ENCODE measurements at places on chromosomes 16 and 17.
A peak's percentile ranks its signal among the peaks of the same experiment; 100 is the strongest.

- H3K4me1 ChIP-seq: peaks cover 15% of the 10 kb centered on the region
- DNase-seq: no peak
- no peak overlapping the region for H3K4me3 ChIP-seq
- H3K27ac ChIP-seq: no peak overlapping the region
- H3K27me3 ChIP-seq: no peaks in the 10 kb centered on the region
- H3K36me3 ChIP-seq: no peaks in the 10 kb centered on the region
Observed at GRCh38 chr17:15440347-15440746, 27.1 kb downstream of the CDRT4 start.

DNA sequence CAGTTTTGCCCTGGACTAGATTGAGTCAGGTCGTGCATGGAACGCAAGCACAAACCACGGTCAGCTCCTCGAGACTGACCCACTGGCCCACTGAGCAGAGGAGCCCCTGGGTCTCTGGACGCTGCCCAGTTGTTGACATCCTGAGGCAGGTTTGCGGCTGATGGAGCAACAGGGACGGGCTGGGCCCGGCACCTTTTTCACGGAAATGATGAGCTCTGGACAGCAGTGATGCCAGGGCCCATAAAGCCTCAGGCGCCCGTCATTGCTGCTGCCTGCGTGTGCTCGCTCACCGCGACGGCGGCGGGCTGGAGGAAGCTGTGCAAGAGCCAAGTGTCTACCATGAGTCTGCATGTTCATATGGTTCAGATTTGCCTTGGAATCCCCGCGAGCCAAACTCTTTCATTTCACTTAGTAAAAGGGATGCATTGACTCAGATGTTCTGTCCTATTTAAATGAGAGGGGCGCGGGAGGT lies 30.8 kb upstream of the CRISPLD2 start:
- no peaks in the 10 kb centered on the region for H3K4me1 ChIP-seq
- no peak overlapping the region for H3K27ac ChIP-seq
- DNase-seq: no peak
- H3K4me3 ChIP-seq: no peak overlapping the region

GRCh38 chr16:85438981-85439685 lies 174.0 kb upstream of the GSE1 start:
- no peak for DNase-seq
- H3K36me3 ChIP-seq: no peaks in the 10 kb centered on the region
- H3K27ac ChIP-seq: no peak overlapping the region
- H3K27me3 ChIP-seq: no peaks in the 10 kb centered on the region
- H3K4me3 ChIP-seq: no peak overlapping the region
- no peaks in the 10 kb centered on the region for H3K4me1 ChIP-seq

GRCh38 chr16:3872216-3872895 lies 8.2 kb downstream of the CREBBP start:
- no peak overlapping the region for H3K4me3 ChIP-seq
- H3K27me3 ChIP-seq: no peaks in the 10 kb centered on the region
- H3K27ac ChIP-seq: no peak overlapping the region
- peaks cover 58% of the 10 kb centered on the region for H3K4me1 ChIP-seq
- no peaks in the 10 kb centered on the region for H3K36me3 ChIP-seq
- DNase-seq: no peak

DNA sequence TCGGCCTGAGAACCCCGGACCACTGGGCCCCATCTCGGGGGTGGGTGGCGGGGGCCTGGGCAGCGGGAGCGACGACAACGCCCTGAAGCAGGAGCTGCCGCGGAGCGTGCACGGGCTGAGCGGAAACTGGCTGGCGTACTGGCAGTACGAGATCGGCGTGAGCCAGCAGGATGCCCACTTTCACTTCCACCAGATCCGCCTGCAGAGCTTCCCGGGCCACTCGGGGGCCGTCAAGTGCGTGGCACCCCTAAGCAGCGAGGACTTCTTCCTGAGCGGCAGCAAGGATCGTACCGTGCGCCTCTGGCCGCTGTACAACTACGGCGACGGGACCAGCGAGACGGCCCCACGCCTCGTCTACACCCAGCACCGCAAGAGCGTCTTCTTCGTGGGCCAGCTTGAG lies 8.9 kb upstream of the SERPINF2 start:
- no peak for DNase-seq
- H3K27me3 ChIP-seq: no peaks in the 10 kb centered on the region
- H3K27ac ChIP-seq: no peak overlapping the region
- no peak overlapping the region for H3K4me3 ChIP-seq
- no peaks in the 10 kb centered on the region for H3K36me3 ChIP-seq
- peaks cover 41% of the 10 kb centered on the region for H3K4me1 ChIP-seq

DNA sequence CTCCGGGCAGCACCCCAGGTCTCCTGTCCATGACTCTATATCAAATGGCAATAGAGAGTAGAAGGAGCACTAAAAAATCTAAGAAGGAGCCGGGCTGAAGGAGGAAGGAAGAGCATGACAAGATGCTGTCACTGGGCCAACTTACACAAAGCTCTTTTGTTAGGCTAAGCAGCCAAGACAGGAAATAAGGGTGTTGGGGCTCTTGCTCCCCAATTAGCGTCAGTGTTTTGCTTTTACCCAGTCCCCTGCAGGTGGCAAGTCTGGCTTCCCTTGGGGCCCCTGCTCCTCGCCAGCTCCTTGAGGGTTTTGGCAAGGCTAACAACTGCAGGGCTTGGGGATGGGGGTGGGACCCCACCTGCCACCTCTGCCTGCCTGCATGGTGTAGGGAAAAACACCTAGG lies 120.5 kb downstream of the CCT6B start:
- H3K27ac ChIP-seq: no peak overlapping the region
- H3K4me1 ChIP-seq: no peaks in the 10 kb centered on the region
- no peaks in the 10 kb centered on the region for H3K27me3 ChIP-seq
- H3K4me3 ChIP-seq: no peak overlapping the region
- DNase-seq: no peak
- no peaks in the 10 kb centered on the region for H3K36me3 ChIP-seq

- H3K4me3 ChIP-seq: no peak overlapping the region
- DNase-seq: no peak
Observed at GRCh38 chr17:45013021-45013997, 38.1 kb downstream of the DCAKD start.

DNA sequence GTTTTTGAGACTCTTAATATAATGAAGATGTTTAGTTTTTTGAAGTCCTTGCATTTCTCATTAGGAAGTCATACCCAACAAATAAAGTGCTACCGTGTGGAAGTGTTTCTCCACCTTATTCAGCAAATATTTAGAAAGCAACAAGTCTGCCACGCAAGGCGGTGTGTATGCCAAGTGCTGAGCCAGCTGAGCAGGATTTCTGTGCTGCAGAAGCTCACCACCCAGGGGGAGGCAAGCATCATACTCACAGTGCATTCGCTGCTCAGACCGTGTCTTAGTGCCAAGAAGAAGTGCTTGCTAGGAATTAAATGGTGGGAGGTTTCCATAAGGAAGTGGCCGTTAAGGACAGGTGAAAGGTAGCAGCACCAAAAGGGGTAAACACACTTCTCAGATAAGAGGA lies 111.2 kb downstream of the ARHGAP44 start:
- H3K36me3 ChIP-seq: no peaks in the 10 kb centered on the region
- no peak overlapping the region for H3K4me3 ChIP-seq
- H3K27ac ChIP-seq: no peak overlapping the region
- no peaks in the 10 kb centered on the region for H3K27me3 ChIP-seq
- no peak for DNase-seq

GRCh38 chr17:34598161-34598776 lies 18.9 kb downstream of the TMEM132E start:
- no peak overlapping the region for H3K27ac ChIP-seq
- no peak for DNase-seq
- no peak overlapping the region for H3K4me3 ChIP-seq

GRCh38 chr17:30104575-30105339 lies 11.9 kb upstream of the NSRP1 start:
- H3K27me3 ChIP-seq: no peaks in the 10 kb centered on the region
- peak overlapping the region; percentile 31 for H3K27ac ChIP-seq
- H3K36me3 ChIP-seq: no peaks in the 10 kb centered on the region
- peak; percentile 75 for DNase-seq

DNA sequence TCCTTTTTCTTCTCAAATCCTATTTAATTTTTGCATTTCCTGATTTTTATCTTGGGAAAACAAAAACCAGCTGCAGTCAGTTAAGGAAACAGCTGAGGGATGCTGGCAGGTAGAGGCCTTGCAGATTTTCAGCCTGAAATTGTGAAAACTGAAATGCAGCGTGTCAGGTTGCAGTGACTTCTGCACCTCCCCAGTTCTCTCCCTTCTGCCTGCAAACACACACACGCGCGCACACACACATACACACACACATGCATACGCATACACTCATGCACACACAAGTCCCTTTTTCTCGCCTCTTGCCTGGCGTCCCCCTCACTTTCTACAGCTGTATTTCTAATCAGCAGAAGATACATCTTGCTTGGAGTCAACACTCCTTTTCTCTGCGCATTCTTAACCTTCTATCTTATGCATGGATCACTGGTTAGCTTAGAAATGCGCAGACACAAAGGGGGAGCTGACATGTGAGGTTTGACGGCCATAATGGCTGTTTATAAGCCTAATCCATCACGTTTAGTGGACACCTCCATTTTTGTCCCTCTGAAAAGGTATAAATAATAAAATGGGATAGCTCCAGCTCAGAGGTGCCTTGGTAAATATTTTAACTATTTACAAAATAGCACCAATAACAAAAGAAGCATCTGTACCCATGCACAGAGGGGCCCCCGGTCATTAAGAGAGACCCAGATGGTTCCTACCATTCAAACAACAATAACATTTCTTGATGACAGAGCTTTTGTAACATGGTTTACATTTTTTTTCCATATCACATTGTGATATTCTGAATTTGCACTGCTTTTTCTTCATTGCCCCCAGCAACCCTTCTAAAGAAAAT lies 392.1 kb upstream of the SALL1 start:
- no peaks in the 10 kb centered on the region for H3K4me1 ChIP-seq
- no peak overlapping the region for H3K4me3 ChIP-seq
- no peak overlapping the region for H3K27ac ChIP-seq
- DNase-seq: no peak
- H3K36me3 ChIP-seq: no peaks in the 10 kb centered on the region
- H3K27me3 ChIP-seq: no peaks in the 10 kb centered on the region

DNA sequence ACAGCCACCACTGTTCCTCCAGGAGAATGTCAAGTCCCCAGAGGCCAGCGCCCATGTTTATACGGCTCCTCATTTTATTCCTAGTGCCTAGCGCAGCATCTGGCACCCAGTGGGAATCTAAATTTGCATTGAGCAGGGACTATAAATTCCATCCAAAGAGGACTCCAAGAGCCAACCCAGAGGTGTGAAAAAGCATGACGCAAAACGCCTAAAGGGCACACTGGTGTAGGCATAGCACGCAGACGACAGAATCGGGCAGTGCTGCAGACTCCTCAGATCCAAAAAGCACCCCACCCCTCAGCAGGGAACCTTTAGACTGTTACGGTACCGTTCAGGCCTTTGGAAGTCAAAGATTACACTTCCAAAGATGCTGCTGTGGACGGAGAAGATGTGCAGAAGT lies 19.5 kb downstream of the TEKT5 start:
- H3K4me3 ChIP-seq: no peak overlapping the region
- no peaks in the 10 kb centered on the region for H3K36me3 ChIP-seq
- no peaks in the 10 kb centered on the region for H3K4me1 ChIP-seq

GRCh38 chr17:29572691-29573557 lies 4.4 kb downstream of the TP53I13 start:
- DNase-seq: peak; percentile 67
- peak overlapping the region; percentile 42 for H3K4me3 ChIP-seq
- H3K36me3 ChIP-seq: peaks cover 3% of the 10 kb centered on the region
- H3K27ac ChIP-seq: peak overlapping the region; percentile 72
- H3K4me1 ChIP-seq: peaks cover 59% of the 10 kb centered on the region
- no peaks in the 10 kb centered on the region for H3K27me3 ChIP-seq

Measured in liver (tissue), 10 donors.